Activated naive CD4-positive, alpha-beta T cell (primary cell): ENCODE measurements at places on chromosomes 2 and 18.

- no peak for DNase-seq
These were observed 49.0 kb downstream of the ACTR2 start for GRCh38 chr2:65276609-65277008.

- no peak for DNase-seq
These were observed 12.3 kb downstream of the YIPF4 start for GRCh38 chr2:32290000-32290339.

DNA sequence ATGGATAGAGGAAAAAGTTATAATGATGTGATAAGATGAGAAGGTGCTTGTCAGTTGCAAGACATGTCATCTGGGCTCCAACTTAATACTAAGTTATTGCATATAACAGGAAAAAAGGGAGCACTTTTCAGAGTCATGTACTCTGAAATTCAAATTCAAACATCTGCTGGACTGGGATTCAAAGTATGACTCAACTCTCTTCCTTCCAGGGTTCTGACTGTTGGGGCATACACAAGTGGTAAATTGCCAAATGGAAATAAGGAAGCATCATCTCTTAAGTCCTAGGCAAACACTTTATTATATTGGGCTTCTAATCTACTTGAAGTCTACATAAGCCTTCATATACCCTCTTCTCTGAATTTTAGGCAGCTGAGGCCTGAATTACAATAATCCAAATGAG is 44.9 kb downstream of the ZBTB14 start:
- DNase-seq: no peak

DNA sequence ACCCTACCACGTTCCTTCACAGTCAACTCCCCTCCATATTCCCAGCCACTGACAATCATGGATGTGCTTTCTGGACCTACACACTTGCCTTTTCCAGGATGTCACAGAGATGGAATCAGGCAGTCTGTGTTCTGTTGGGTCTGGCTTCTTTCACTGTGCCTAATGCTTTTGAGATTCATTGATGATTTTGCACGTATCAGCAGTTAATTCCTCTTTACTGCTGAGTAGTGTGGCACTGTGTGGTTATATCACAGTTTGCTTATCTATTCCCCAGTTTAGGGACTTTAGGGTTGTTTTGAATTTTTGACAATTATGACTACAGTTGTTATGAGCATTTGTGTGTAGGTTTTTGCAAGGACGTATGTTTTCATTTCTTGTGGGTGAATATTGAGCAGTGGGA is 191.7 kb downstream of the ACKR3 start:
- DNase-seq: no peak

DNA sequence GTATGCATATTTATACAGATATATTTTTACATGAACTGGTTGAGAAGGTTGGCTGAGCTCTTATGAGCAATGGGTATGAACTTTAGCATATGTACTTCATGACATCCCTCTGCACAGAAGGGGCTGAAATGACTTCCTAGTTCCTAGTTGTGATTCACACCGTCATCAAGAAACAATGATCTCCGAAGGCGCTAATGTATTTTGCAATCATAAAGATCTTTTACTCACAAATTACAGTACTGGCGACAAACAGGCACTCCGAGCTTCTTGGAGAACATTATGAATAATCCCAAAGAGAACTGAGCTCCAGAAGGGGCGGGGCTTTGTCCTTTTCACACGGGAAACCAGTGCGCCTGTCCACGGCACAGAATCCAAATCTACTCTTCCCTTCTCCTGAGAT is 18.1 kb downstream of the BCL2 start:
- no peak for DNase-seq

DNA sequence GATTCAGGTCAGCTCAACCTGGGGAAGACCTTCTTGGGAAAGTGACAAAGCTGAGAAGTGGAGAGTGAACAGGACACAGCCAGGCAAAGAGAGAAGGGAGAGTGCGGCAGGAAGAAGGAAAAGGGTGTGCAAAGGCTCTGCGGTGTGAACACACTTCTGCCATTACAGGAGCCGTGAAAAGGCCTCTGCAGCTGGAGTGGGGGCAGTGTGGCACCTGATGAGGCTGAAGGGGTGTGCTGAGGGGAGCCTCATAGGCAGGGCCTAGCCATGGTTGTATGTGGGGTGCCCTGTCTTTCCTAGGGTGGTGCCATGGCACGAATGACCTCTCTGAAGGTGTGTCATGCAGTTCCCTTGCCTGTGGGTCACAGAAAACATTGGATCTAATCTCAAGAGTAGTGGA is 347.6 kb downstream of the CYRIA start:
- DNase-seq: no peak

DNA sequence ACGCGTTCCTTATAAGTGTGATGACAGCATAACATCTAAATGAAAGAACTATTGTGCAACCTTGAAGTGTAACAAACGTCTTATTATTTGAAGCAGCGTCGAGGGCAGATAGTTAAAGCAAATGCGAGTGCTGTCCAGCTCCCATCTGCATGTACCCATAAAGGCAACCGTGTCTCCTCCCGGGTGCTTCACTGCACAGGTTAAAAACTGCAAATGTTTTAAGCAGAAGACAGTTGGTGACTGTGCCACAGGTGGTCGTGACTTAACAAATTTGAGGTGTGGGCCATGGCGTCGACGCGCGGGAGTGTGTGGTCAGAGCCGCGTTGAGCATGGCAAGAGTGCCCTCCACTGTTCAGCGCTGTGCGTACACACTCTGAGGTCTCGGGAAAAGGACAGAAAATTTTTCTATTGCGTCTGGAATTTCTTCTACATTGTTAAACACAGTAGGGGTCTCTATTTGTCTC is 6.4 kb downstream of the SALL3 start:
- no peak for DNase-seq

GRCh38 chr2:128440666-128441340 is 122.1 kb upstream of the HS6ST1 start:
- DNase-seq: no peak

- no peak for DNase-seq
These were observed 37.7 kb downstream of the FOSL2 start for GRCh38 chr2:28430377-28430765.

GRCh38 chr2:121689356-121689755 is 40.1 kb upstream of the CLASP1 start:
- no peak for DNase-seq

DNA sequence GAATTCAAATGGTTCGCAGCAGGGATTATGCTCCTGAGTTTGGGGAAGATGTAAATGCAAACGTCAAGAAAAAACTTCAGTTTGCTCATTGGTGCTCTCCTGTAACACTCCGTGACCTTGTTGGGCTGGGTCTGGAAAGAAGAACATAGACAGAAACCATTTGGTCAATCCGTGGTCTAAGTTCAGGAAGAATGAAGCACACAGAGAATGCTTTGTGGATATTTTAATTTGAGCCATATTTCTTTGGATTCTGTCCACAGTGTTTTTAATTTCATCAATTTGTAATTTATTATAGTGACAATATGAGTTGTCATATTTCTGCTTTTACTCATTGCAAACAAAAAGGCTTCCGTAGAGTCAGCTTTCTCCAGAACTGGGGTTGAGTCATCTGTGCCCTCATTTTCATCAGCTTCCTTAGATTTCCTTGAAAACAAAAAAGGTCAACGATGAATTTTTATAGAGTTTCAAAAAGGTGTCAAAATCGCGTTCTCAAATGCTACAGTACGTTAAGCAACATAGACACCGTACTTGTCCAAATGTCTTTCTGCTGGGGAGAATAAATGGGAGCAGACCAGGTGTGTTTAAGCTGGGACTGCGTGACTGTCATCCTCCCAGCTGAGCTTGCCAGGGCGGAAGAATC is 606.4 kb downstream of the RNF144A start:
- DNase-seq: no peak

DNA sequence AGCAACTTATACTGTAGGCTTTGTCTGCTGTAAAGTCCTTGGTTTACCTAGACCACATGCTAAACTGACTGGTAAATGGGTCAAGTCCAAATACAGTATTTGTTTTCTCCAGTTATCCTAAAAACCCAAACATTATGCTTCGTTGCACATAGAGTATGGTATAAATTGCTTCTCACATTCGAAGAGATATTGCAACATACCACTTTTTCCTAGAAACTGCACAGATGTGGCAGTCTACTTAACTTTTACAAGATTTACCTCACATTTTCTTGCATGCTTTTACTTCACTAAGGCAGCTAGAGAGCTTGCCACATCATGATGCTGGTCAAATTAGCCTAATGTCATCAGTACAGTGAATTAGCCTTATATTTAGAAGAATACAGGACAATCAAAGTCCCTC is 66.0 kb upstream of the SCN7A start:
- DNase-seq: no peak

- DNase-seq: no peak
These were observed 32.7 kb downstream of the NLRC4 start for GRCh38 chr2:32231959-32232358.

DNA sequence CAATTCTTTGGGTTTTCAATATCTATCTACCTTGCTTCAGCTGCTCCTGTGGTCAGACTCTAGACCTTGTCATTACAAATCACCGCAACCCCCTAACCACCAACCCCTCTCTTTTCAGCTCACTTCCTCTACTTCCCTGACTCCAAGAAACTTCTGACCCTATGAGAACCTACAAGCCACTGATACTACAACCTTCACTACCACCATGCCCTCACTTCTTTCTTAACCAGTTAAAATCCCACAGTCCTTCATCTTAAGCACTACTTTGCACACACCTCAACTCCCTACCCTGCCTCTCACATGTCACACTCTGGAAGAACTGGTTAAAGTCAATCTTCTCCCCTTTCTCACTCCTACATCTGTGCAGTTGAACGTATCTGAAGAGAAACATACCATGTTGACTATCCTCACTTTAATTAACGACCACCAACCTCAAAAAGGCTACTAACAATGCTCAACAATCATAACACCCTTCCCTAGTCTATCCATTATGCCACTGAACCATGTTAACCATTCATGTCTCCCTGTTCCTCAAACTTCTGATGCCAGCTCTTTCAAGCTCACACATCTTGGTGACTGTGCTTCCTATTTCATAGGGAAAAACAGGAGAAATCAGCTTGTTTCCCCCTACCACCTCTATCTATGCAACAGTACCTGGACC is 12.6 kb downstream of the EIF2AK3 start:
- no peak for DNase-seq

DNA sequence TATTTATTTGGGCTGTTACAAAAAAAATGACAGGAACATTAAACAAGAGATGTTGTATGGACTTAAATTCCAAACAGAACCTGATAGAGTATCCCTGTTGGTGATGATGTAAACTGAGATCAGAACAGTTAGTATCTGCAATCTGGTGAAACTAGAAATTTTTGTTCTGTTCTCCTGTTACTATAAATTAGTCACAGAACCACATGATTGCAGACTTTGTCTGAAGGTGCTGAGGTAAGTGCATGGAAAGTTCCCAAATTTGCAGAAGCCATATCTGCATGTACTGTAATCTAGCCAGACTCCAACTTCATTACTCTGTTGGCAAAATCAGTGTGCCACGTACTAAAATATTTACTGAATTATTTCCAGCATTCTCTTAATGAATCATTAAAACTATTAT is 516.3 kb upstream of the FSIP2 start:
- DNase-seq: no peak

GRCh38 chr2:36480028-36480427 is 117.9 kb downstream of the FEZ2 start:
- no peak for DNase-seq

DNA sequence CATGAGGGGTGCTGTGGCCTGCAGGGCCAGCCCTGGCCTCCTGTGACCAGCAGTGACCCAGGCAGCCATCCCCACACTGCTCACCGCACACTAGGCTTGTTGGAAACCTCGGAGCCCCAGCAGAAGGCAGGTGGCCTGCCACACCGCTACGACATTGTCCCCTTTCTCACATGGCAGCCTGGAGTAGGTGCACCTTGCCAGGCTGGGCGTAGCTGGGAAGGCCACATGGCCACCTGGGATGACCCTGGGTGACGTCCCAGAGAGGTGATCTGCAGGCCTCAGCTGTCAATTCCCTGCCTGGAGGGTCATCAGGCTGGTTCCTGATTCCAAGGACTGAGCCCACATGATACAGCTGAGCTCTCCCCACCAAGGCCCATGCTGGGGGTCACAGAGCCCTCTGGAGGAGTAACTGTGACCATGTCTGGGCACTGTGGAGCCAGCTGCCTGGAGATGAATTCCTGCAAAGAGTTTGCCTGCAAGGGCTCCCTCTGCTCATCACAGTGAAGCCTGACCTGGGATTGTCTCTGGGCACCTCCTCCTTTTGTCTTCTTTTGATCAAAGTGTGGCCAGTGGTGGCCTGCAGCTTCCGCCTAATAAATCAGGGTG is 119.6 kb upstream of the OTOS start:
- no peak for DNase-seq

DNA sequence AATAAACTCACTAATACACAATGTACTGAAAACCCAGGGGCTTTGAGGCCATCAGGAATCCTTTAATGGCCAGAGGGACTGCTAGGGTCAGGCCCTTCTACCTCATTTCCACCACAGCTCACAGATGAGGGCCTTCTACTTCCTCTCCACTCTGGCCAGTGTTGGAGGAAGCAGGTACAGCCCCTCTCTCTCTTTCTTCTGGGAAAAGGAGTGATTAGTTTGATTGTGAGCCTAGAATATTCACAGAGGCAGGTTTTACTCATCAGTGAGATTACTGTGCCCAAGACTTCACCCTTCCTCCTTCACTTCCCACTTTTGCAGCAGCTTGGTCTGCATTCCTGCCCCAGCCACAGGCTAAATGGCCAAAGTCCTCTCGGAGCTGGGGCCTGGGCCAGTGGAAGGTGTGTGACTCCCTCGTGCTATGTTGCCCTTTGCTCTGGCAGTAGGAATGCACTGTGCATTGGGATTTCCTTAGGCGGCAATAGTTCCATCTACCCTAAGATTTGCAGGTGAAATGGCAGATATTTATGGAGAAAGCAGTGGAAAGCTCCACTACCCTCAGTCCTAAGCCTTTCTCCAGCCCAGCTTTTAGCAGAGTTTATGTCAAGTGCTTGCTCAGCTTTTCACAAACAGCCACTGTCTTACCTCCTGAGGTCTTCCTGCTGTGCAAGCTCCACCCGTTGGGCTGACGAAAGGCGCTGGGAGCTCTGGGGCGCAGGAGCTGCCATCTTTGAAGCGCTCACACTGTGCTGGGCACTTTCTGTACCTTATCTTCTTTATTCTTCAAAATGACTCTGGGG is 36.2 kb upstream of the YES1 start:
- DNase-seq: no peak

GRCh38 chr2:195445639-195446038 is 211.4 kb upstream of the SLC39A10 start:
- DNase-seq: no peak

GRCh38 chr2:20526708-20527107 is 79.8 kb downstream of the RHOB start:
- no peak for DNase-seq

GRCh38 chr18:67973916-67974315 is 457.4 kb upstream of the DSEL start:
- no peak for DNase-seq

- DNase-seq: no peak
These were observed 62.6 kb downstream of the ARHGEF4 start for GRCh38 chr2:130899306-130899705.

GRCh38 chr2:209564816-209565215 is 141.0 kb downstream of the MAP2 start:
- DNase-seq: no peak
